ENCODE measurements at places on chromosomes 2 and 18.

DNA sequence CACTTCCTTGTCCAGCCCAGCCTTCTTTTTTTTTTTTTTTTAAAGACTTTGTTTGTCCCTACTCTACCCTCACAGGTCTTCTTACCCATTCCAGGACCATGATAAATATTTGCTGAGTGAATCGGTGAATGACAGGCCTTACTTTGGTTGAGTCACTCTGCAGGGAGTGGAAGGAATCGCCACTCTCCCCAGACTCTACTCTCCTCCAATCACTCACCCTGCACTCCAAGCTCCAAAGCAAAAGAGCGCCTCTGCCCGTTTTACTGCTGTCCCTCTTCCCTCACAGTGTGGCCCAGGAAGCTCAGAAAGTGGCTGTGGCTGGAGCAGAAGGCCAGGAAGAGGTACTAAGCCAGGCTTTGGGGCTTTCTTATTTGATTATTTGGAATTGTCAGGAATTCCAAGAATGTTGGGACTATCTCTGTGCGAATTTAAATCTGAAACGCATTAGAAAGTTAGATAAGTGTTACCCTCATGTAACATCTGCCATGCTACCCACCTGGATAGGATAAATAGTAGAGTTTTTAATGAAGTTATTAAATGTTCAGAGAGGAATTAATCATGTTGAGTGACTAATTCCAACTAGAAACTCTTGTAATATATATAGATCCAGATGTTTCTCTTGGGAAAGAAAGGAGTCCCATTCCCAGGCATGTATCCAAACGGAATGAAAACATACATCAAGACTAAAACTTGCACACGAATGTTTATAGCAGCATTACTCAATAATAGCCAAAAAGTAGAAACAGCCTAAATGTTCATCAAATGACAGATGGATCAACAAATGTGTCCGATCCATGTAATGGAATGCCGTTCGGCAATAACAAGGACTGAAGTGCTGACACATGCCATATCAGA is 43.0 kb upstream of the CHMP1B start:
- DNase-seq: no peak

- DNase-seq: peak; percentile 46
Measured at GRCh38 chr2:49770919-49771318, 616.6 kb upstream of the FSHR start.

DNA sequence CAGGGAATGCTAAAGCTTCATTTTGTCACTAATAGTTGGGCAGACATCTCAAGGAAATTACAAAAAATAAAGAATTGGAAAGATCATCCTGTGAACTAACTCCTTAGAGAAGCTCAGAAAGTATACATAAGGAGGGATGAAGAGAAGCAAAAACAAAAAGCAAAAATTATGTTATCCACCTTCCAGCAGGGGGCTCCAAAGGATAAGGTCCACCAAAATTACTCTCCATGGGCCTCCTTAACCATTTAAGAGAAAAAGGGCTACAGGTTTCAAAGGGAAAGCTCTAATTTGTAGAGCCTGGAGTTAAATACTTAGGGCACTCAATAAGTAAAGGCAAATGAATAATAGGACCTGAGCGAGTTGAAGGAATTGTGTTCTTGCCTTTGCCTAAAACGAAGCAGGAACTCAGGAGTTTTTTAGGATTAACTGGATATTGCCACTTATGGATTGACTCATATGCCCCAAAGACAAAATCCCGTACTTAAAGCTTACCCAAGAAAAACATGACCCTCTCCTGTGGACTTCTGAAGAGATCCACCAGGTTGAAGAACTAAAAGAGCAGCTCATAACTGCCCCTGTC is 1167.9 kb downstream of the DSC3 start:
- peak; percentile 16 for DNase-seq

DNA sequence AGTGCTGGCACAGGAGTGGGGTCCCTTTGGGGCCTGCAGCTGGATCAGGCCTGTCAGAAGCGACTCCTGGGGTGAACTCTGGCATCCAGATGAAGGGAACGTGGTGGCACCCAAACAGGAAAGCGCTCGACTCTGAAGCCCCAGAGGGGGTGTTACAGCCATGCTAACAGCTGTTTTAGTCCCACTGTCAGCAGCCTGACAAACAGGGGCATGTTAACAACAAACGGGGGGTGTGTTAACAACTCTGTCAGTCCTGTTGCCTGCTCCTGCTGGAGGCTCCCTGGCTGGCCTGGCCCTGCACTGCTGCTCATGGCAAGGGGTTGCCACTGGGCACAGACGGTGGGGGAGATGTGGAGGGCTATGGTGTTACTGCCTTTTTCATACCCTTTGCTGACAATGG is 2.6 kb upstream of the RNU2-63P start:
- no peak for DNase-seq

- DNase-seq: no peak
Measured at GRCh38 chr18:74498712-74499627, 2.8 kb downstream of the CNDP2 start.

DNA sequence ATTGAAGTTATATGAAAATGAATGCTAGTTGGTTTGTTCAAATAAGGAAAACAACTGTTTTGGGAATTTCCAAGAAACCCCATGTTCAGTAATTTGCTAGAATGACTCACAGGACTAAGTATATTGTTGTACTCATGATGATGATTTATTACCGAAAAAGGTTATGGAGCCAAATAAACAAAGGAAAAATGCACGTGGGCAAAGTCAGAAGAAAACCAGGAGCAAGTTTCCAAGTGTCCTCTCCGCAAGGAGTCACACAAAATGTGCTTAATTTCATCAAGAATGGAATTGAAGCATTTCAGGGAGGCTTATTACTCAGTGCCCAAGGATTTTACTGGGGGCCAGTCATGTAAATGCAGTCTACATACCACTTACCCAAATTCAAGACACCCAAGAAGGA is 1652.4 kb upstream of the TMEFF2 start:
- no peak for DNase-seq

DNA sequence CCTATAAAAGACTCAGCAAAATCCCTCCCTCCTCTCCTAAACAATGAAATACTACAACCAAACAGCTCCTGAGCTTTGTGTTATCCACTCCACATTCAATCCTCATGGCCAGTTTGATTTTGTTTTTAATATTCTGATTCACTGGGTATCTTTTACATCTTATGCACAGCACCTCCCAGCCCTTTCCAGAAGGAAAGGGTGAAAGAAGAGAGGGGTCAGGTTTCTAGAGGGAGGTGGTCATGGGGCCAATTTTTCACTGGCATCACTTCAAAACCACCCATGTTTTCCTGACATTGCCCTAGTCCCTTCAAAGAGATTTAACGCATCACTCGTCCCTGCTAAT is 315.6 kb downstream of the LPIN1 start:
- DNase-seq: no peak
